ENCODE measurements at places on chromosomes 3 and 15. TPM values are rescaled to one million over a fixed set of nuclear protein-coding genes. Genes with fewer than 3 reads are reported as not detected.

- no peak for DNase-seq
- no peak overlapping the region for H3K4me3 ChIP-seq
- H3K4me1 ChIP-seq, result no peaks in the 10 kb centered on the region
- H3K36me3 ChIP-seq, result no peaks in the 10 kb centered on the region
- no peaks in the 10 kb centered on the region for H3K27me3 ChIP-seq
- no peak overlapping the region for H3K27ac ChIP-seq
Observed at GRCh38 chr3:69926385-69926784, 73.1 kb upstream of the SAMMSON start.

DNA sequence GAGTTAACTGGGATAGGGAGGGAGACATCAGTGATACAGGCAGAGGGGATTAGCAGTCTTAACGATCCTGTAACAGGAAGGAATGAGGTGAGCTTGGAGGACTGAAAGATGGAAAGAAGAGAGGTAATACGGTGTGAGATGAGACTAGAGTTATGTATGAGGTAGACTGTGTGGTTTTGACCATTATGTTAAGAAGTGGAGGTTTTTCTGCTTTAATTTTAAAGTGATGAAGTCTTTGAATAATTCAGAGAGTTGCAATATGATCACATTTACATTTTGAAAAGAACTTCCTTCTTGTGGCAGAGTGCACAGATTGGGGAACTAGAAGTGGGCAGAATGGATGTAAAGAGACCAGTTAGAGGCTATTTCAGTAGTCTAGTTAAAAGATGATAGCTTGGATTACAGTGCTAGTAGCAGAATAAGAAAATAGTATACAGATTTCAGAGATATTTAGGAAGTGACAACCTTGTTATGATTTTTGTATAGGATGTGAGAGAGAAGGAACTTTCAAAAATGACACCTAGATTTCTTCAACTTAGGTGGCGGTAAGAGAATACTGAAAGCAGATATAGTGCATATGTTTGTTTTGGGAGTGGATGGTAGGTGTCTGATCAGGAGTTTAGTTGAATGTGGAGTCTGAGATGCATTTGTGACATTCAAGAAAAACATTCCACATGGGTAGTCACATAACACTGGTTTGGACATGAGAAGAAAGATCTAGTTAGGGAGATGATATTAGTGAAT lies 40.5 kb downstream of the STT3B start:
- no peak overlapping the region for H3K4me3 ChIP-seq
- DNase-seq, result no peak
- no peaks in the 10 kb centered on the region for H3K4me1 ChIP-seq

GRCh38 chr3:59677747-59678702 lies 628.2 kb upstream of the CFAP20DC start:
- no peak overlapping the region for H3K4me3 ChIP-seq
- no peaks in the 10 kb centered on the region for H3K4me1 ChIP-seq
- H3K27me3 ChIP-seq, result peaks cover 31% of the 10 kb centered on the region
- DNase-seq, result no peak

GRCh38 chr3:37694284-37694675 lies 167.4 kb upstream of the CTDSPL start:
- H3K4me1 ChIP-seq, result no peaks in the 10 kb centered on the region
- H3K4me3 ChIP-seq, result no peak overlapping the region
- H3K27ac ChIP-seq, result no peak overlapping the region
- DNase-seq, result no peak
- peaks cover 27% of the 10 kb centered on the region for H3K27me3 ChIP-seq

DNA sequence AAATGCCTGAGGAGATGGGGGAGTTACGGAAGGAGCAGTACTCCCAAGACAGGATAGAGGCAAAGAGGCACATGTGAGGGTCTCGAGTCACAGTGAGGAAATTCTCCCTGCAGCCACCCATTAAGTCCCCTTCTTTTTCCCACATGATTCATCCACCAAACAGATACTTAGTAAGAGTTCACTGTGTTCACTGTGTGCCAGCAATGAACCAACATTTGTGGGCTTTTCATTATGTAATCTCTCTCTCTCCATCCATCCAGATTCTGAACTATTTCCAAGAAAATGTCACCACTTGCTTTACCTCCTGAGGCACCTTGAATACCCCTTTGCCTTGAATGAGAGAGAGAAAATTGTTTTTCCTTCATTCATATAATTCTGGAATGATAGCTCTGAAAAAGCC lies 24.6 kb upstream of the LRRFIP2 start:
- H3K27me3 ChIP-seq, result no peaks in the 10 kb centered on the region
- no peaks in the 10 kb centered on the region for H3K36me3 ChIP-seq
- no peak overlapping the region for H3K4me3 ChIP-seq
- no peak overlapping the region for H3K27ac ChIP-seq
- DNase-seq, result no peak

- H3K36me3 ChIP-seq, result 0 out of 2 replicates have a peak, but pooled peaks cover 2% of the 10 kb centered on the region
- no peak for DNase-seq
- no peaks in the 10 kb centered on the region for H3K4me1 ChIP-seq
Observed at GRCh38 chr3:158120330-158120729, 10.4 kb downstream of the RSRC1 start.

- no peaks in the 10 kb centered on the region for H3K36me3 ChIP-seq
- H3K4me1 ChIP-seq, result peaks cover 7% of the 10 kb centered on the region
- H3K4me3 ChIP-seq, result no peak overlapping the region
Observed at GRCh38 chr15:88982304-88982945, 69.2 kb upstream of the MFGE8 start.

GRCh38 chr3:98839846-98840245 lies 61.6 kb downstream of the DCBLD2 start:
- no peaks in the 10 kb centered on the region for H3K27me3 ChIP-seq
- peaks cover 3% of the 10 kb centered on the region for H3K4me1 ChIP-seq
- DNase-seq, result no peak
- H3K4me3 ChIP-seq, result no peak overlapping the region

DNA sequence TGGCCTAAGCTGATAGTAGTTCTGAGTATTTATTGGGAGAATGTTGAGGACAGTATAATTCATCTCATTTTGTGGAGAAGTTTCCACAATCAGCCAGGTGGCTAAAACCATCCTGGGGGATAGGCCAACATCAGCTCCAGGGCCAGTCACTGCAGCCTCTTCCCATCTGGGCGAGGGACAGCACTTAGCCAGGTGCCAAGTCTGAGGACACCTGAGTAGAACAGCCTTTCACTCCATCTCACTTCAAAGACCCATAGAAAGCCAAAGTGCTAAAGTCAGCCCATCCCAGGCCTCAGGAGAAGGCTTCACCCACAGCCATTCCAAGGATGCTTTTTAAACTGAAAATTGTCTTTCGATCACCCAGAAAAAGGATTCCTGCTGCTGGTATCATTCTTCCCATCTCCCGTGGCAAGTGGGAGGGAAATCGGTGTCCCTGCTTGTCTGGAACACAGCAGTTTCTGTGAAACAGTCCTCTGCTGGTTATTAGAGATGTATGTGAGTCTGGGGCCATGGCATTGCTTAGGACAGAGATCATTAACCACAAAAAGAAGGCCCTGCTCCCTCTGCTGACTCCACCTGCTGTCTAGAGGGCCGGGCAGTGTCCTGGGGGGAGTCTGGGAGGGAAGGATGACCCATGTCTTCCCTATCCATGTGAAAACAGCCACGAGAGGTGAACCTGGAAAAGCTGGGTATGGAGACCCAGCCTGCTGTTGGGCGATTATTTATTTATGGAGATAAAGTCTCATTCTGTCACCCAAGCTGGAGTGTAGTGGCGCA lies 9.6 kb downstream of the CALML4 start:
- peak overlapping the region; percentile 20 for H3K27ac ChIP-seq
- no peaks in the 10 kb centered on the region for H3K4me1 ChIP-seq
- H3K4me3 ChIP-seq, result no peak overlapping the region
- DNase-seq, result no peak
- H3K36me3 ChIP-seq, result peaks cover 16% of the 10 kb centered on the region
- no peaks in the 10 kb centered on the region for H3K27me3 ChIP-seq

- no peak overlapping the region for H3K4me3 ChIP-seq
- H3K27me3 ChIP-seq, result no peaks in the 10 kb centered on the region
- DNase-seq, result no peak
- H3K27ac ChIP-seq, result no peak overlapping the region
- H3K4me1 ChIP-seq, result no peaks in the 10 kb centered on the region
Observed at GRCh38 chr3:185207931-185208746, 45.7 kb downstream of the EHHADH start.

DNA sequence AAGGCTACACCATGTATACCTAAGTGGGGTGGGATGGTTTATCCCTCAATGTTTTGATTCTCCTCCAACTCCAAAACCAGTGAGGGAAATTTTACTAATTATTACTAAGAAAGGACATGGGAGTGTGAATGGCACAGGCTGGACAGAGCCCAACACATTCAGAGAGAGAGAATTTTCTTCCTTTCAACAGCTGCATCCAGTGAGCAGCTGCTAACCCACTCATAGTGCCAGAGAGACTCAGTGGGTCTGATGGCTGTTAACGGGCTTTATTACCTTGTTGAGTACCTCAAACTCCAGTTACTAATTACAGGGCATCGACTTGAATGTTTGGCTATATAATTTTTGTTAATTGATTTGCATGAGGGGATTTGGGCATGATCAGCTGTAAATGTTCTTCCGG lies 75.8 kb downstream of the RORA start:
- no peaks in the 10 kb centered on the region for H3K36me3 ChIP-seq
- peaks cover 22% of the 10 kb centered on the region for H3K27me3 ChIP-seq
- DNase-seq, result no peak
- no peak overlapping the region for H3K27ac ChIP-seq
- no peaks in the 10 kb centered on the region for H3K4me1 ChIP-seq

- no peak for DNase-seq
- no peak overlapping the region for H3K4me3 ChIP-seq
- H3K27ac ChIP-seq, result no peak overlapping the region
- H3K4me1 ChIP-seq, result peaks cover 6% of the 10 kb centered on the region
- no peaks in the 10 kb centered on the region for H3K27me3 ChIP-seq
Observed at GRCh38 chr15:48796930-48797329, 13.9 kb downstream of the CEP152 start.

- H3K27me3 ChIP-seq, result no peaks in the 10 kb centered on the region
- H3K4me1 ChIP-seq, result no peaks in the 10 kb centered on the region
- no peak for DNase-seq
- no peaks in the 10 kb centered on the region for H3K36me3 ChIP-seq
- H3K4me3 ChIP-seq, result no peak overlapping the region
Observed at GRCh38 chr3:129989414-129989813, 14.9 kb downstream of the TRH start.

GOLGA6L7 gene
- total RNA-seq, result not detected

TMED3 gene
- total RNA-seq, result 53.6 TPM

DISP2 gene
- 3.3 TPM for total RNA-seq

ACVR2B gene
- 18.3 TPM for total RNA-seq

CCR1 gene
- total RNA-seq, result 0.10 TPM

GASK1A gene
- total RNA-seq, result 1.0 TPM

FGF7 gene
- total RNA-seq, result 0.49 TPM

KNL1 gene
- total RNA-seq, result 30.6 TPM

MESP1 gene
- total RNA-seq, result 8.8 TPM

SCAANT1 gene
- total RNA-seq, result not detected

RYR3 gene
- total RNA-seq, result not detected

EXD1 gene
- not detected for total RNA-seq

Measured in HCT116 (cell line).